ENCODE measurements at places on chromosomes 7 and 10.

DNA sequence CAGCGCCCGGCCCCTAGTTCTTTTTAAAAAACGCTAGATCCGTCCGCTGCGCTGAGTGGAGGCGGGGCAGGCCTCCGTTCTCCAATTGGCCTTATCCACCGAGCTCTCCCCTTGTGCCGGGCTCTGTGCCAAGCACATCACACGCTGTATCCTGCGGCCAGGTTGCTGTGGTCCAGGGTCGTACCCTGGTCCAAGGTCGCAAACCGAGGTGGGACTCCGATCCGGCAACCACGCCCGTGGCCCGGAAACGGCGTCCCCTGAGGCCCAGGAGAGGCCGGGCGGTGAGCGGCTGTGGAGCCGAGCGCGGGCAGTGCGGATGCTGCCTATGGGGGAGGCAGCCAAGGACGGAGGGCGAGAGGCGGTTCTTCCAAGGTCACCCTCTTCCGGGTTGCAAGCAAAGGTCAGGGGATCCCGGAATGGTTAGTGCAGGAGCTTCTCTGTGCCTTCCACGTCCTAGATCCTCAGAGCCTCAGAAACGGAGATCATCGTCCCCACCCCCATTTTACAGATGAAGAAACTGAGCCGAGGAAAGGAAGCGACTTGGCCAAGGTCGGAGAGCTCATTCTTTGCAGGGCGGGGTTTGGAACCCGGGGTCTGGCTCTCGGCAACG is 72.4 kb upstream of the LRRC4 start:
- peak; percentile 25 for DNase-seq

DNA sequence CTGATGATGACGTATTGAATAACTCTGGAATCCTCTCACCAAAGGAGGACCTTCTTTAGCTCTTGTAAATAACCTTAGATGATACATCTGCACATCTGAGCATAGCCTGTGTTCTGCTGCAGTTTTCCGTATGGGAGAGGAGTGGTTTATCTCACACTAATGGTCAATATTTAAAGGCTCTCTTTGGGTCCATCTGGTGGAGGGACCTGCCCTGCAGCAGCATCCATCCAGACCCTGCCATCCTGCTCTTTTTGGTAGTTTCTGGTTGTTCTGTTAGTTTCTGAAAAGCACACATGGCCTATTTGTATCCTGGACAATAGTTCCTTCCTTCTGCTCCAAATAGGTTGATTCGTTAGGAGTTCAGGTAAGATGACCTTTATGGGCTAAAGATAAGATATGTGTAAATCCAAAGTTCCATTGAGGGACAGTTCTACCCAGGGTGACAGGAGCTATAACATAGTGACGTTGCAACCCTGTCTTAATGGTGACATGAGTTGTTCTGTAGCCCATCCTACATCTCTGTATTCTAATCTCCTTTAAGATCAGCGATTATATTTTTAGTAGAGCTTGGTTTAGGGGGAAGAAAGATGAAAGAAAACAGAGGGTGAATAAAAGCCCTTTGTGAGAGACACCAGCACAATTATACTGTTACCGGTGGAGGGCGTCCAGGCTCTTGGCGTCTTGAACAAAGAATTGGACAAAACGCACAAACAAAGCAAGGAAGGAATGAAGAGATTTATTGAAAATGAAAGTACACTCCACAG is 60.0 kb upstream of the KLF14 start:
- no peak for DNase-seq

GRCh38 chr7:44066494-44067063 is 1.2 kb upstream of the PGAM2 start:
- DNase-seq = no peak

DNA sequence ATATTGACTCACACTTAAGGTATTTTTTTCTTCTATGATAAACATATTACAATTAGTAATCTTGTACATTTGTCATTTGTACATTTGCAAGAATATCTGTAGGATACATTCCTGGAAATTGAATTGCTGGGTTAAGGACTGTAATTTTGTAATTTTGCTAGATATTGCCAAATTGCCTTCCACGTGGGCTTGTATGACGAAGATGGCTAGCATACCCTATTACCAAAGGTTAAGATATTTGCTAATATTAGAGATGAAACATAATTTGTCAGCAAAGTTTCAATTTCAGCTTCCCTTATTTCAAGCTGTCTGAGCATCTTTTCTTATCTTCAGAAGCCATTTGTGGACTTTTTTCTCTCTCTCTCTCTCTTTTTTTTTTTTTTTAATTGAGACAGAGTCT is 1.0 kb upstream of the LYZL2 start:
- no peak for DNase-seq

GRCh38 chr7:102974366-102975236 is 61.8 kb downstream of the LRRC17 start:
- DNase-seq = no peak

DNA sequence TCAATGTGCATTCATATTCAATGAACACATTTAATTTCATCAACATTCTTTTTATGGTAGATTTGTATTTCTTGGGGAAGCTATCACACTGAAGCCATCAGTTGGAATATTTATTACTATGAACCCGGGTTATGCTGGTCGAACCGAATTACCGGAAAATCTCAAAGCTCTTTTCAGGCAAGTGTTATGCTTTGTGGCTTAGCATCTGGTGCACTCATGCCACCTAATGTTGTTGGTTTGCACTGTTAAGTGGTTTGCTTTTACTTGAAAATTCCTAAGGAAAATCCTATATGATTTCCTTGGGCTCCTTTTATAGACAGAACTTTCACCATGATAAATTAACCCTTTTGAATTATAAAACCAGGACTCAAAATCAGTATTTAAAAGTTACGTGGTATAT is 147.9 kb downstream of the DNAH11 start:
- DNase-seq = no peak

DNA sequence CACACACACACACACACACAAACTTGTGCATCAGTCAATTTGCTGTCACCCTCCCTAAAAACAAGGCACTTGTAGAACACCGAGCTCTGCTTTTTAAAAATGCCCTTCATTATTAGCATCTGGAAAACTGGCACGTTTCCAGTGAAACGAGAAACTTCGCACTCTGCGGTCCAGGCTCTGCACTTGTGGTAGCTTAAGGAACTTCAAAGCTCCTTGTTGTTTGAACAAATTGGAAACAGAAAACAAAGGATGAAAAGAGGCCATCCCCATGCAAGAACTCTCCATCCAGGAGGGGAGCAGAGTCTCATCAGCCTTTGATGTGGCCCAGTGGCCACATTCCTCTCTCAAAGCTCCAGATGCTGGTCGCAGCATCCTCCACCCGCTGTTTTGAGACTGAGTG is 105.1 kb downstream of the C10orf90 start:
- DNase-seq = no peak

GRCh38 chr10:33196377-33196706 is 138.1 kb downstream of the NRP1 start:
- DNase-seq = no peak

GRCh38 chr7:22339725-22340390 is 17.1 kb downstream of the RAPGEF5 start:
- no peak for DNase-seq

DNA sequence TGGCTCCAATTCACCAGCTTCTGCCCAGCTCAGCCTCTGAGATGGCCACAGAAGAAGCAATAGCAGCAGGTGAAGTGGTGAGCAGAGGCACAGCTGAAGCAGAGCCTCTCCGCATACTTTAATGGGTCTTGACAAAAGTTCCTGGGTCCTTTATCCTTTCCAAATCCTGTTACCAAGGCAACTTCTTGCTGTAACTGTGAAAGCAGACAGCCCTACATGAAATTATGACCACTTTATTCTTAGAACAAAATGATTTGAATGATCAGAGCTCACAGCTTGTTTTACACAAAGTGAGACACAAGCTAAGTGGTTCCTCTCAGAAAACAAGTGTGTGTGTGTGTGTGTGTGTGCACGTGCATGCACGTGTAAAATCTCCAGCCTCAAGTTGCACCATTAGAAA is 245.6 kb downstream of the HTR7 start:
- DNase-seq = no peak

DNA sequence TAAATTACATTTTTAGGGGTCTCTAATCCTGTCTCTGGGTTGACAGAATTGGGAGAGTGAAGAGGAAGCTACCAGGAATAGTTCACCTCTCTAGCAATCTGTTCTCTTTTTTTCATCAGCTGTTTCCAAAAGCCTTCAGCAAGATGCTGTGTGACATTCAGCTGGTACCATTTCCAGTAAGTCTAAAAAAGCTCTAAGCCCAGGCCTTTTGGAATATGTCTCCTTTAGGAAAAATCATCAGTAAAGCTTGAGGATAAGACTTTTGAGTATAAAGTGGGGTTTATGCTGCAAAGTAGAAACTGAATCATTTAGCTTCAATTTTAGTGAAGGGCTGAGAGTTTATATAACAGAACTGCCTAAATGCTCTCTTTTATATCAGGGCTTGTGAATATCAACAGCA is 81.5 kb downstream of the CCNY start:
- no peak for DNase-seq

GRCh38 chr10:557792-558328 is 131.6 kb downstream of the DIP2C start:
- no peak for DNase-seq

- no peak for DNase-seq
Measured at GRCh38 chr7:431658-432111, 88.0 kb downstream of the PDGFA start.

GRCh38 chr10:114289096-114289436 is 50.0 kb downstream of the VWA2 start:
- DNase-seq = no peak

GRCh38 chr10:127132451-127132850 is 63.9 kb downstream of the INSYN2A start:
- DNase-seq = no peak

GRCh38 chr7:4659551-4660286 is 22.4 kb upstream of the FOXK1 start:
- DNase-seq = peak; percentile 7

- no peak for DNase-seq
Measured at GRCh38 chr10:128061306-128062300, 64.6 kb downstream of the MKI67 start.

DNA sequence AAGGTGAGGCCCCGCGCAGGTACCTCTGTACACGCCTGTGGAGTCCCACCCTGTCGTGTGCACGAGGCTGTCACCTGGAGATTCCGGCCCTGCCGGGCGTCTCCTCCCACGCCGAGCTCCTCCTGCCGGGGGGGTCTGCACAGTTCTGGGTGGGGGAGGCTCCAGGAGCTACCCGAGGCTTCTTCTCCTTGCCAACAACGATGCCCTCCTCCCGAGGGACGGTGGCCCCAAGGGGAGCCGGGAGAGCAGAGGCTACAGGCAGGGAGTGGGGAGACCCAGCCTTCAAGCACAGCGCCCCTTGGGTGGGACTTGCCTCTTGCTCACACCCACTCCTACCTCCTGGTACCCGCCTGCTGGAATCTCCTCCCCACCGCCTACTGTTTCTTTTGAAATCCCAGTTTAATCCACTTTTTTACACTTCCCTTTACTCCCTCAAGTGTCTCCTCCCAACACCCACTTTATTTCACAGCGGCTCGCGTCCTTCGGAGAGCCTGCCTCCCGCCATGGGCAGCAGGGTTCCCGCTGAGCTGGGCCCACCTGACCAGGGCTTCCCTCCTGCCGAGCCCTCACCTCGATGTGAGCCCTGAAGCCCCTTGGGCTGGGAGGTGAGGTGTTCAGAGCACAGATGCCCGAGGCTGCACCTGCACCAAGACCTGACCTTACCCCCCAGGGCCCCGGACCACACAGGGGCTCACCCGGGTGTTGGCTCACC is 338.1 kb downstream of the DNAJB6 start:
- no peak for DNase-seq

DNA sequence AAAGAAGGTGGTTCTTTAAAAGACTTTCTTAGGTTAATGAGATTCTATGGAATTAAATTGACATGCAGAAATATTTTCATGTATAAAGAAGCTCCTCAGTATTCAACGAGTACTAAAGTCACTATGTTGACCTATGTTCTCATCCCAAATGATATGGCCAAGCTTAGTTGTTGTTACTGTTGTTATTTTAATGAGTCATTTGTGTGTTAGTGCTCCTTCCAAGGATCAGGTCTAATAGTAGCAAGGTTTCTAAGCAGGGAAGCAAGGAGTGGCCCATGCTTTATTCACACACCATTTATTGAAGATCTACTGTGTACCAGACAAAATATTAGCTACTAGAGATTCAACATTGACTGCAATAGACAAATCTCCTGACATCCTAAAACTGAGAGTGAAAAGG is 41.9 kb downstream of the LRRN3 start:
- DNase-seq = no peak

DNA sequence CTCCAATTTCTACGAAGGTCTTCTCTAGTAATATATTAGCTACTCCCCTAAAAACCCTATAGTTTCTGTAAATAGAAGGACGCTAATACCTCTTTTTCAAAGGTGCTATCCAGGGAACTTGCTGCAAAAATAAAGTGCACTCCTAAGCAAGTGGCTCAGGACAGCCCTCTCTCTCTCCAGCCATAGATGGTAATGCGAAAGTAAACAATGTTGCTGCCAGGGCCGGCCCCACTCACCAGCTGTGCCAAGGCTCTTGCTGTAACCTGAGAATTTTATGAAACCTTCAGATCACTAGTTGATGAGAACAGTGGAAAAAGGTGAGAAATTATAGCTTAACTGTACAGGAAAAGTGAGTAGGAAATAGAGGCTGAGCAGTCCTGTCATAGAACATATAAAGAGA is 10.9 kb upstream of the TAS2R39 start:
- no peak for DNase-seq

- DNase-seq = no peak
Measured at GRCh38 chr10:51588984-51589383, 110.4 kb downstream of the CSTF2T start.

DNA sequence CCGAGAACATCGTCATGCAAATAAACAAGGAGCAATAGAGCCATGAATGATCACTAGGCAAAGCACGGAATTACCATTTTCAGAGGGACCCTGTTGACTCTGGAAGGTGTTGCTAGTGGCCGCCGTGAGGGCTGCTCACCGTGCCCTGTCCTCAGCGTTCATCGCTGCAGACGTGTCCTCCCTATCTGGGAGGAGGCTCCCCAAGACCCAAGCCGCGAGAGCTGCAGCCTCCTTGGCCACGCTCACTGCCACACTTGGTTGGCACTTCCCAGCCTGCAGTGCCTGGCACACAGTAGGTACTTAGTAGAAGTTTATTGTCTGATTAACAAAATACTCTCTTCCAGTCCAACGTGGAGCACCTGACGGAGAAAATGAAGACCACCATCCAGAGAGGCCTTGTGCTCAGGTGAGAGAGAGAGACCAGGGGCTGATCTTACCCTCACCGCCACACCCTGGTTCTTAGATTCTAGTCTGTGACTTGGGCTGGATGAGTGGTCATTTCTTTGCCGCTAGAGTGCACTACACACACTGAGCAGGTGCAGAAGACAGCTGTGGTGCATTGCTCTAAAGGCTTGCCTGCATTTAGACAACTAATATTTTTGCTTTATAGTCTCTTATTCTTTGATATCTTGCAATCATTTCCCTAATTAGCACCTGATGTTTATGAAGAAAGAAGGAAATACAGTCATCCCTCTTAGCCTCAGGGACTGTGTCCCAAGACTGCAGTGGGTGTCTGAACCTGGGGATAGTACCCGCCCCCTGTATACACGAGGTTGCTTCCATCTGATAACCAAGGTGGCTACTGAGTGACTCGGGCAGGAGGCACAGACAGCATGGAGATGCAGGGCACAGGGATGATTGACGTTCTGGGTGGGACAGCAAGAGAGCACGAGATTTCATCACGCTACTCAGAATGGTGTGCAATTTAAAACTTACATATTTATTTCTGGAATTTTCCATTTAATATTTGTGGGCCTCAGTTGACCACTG is 40.3 kb downstream of the PITRM1 start:
- no peak for DNase-seq

GRCh38 chr10:13448216-13448615 is 80.6 kb downstream of the BEND7 start:
- no peak for DNase-seq

- DNase-seq = no peak
Measured at GRCh38 chr10:74190494-74190893, 39.5 kb downstream of the ADK start.

GRCh38 chr10:75394221-75394620 is 7.3 kb downstream of the ZNF503 start:
- no peak for DNase-seq
